ENCODE measurements at places on chromosomes 11 and 22.

- DNase-seq = no peak
Observed at GRCh38 chr11:133710681-133711240, 134.6 kb downstream of the SPATA19 start.

DNA sequence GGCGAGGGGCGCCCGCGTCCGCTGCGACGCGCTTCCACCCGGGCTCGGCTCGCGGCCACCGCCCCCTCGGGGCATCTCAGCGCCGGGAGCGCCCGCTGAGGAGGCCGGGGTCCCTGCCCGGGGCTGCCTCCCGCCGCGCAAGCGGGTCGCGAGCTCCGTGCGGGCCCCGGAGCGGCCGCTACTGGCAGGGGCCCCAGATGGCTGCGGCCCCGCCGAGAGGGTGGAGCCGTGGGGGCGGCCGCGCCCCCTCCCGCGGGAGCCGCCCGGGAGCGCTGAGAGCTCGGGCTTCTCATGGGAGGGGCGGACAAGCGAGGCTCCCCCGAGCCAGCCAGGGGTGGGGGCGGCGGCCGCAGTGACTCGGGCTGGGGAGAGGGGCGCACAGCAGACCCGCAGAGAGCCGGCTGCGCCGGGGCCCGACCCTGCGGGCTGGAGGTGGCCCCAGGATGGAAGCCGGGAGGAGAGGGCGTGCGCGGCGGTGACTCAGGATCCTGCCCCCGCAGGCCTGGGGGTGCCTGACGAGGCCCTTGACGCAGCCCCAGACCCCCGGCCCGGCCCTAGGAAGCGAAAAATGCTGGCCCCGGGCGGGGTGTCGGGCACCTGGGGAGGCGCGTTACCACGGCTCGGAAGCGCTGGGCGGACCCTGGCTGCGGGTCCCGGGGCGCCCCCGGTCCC, 603 bp upstream of the ZFTA start:
- DNase-seq = no peak

DNA sequence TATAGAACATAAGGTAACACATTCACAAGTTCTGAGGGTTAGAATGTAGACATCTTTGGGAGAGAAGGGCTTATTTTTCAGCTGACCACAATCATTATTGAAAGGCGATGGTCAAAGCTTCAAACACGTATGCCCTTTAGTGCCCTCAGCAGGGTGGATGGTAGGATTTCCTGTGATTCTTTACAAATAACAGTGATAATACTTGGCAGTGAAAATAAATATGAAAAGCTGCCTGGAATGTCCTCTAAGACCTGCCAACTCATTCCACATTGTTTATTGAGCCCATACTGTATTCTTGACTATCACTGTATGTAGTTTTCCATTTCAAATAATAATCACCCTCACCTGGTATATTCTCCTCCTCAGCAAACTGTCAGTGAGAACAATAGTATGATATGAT, 13.7 kb upstream of the MPEG1 start:
- no peak for DNase-seq

GRCh38 chr22:47484960-47485569, 722.6 kb downstream of the TBC1D22A start:
- no peak for DNase-seq

GRCh38 chr22:27692243-27692642, 109.3 kb downstream of the MN1 start:
- DNase-seq = no peak

- no peak for DNase-seq
Observed at GRCh38 chr11:14764179-14764578, 120.6 kb downstream of the PDE3B start.

DNA sequence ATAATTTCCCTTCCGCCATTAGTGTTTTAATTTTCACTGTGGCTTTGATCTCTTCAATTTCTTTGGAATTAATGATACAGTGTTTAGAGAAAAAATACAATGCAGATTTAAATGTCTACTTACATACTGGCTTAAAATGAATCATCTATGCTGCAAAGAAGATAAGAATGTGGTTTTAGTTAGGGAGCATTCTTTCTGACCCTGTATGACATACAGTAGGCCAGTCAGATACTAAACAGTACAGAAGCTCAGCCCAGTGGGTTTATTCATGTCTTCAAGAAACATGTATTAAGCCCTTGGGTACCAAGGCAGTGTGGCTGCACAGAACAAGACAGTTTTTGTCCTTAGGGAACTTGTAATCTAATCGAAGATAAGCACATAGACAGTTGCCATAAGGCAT, 268.8 kb downstream of the DDX10 start:
- DNase-seq = no peak

GRCh38 chr11:68117853-68118470, 3.2 kb downstream of the CHKA start:
- no peak for DNase-seq

- no peak for DNase-seq
Observed at GRCh38 chr11:44964526-44965209, 14.0 kb upstream of the TP53I11 start.

DNA sequence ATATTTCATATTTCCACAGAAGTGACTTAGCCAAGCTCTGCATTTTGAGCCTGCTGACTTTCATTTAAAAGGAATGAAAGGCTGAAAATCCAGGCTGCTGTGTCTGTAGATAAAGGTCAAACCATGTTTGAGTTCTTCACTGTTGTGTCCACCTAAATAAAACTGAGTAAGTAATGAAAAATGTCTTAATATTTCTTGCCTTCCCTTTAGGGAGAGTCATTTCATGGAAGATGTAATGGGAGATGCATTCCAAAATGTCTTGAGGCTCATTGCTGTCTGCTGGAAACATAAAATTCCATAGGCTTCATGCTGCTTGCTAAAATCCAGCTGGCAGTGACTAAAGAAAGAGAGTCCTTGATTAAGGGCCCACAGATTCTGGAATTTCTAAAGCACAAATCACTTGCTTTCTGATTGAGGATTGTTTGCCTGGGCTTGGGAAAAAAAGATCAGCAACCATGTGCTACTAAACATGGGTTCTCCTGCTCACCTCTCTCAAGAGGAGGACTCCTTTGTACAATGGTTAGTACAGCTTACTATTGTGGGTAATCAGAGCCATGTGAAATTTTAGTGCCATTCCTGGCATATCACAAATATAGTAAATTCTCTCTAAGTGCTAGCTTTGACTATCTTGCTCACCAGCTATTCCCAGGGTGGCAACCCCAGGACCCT, 56.9 kb downstream of the PANX1 start:
- no peak for DNase-seq

GRCh38 chr22:24599514-24599913, 3.5 kb upstream of the GGT1 start:
- no peak for DNase-seq

- DNase-seq = no peak
Observed at GRCh38 chr11:11587122-11587521, 34.7 kb downstream of the GALNT18 start.

- DNase-seq = no peak
Observed at GRCh38 chr11:21501245-21501644, 691.6 kb upstream of the ANO5 start.

DNA sequence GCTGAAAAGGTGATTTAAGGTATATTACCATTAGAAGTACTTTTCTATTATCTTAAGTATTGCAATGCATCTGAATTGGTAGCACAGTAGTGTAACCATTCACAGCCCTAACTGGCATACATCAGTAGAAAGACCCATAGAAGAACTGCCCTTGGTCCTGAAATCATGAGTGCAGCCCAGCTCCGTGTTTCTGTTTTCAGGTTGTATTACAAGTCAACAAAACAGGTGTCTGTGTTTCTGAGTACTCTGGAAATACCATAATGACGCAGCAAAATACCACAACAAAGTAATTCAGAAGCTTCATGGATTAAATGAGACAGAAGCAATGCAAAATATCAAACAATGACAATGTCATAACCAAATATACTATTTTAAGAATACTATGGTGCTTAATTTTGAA, 226.3 kb downstream of the OPCML start:
- no peak for DNase-seq

DNA sequence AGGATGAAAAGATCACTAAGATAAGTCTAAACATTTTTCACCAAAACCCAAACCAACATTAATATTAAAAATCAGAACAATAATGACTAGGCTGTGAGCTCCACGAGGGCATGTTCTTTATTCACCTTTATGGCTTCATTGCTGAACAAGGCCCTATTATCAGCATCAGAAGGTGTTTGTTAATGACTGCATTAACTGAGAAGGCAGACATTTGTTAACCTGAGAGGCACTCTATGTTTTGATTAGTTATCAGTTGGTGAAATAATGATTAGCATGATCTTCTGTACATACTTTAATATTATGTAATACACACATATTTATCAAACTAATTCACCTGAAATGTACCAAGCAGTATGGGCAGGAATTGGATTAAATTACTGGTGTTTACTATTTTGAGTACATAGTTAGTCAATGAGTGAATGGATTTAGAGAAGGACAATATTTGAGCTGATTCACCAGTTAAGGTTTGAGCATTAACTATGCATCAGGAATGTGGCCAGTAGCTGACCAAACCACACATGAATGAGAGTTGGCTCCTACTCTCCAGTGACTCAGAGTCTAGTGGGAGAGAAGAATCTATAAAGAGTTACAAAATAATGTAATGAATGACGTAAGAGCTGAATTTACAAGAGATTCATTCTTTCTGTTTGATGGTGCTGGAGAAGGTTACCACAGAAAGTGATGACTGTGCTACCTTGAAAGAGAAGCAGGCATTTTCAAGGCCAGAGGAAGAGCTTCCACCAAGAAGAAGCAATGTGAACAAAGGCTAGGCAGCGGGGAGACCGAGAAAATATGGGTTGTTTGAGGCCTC, 6.7 kb downstream of the IL18 start:
- DNase-seq = no peak

GRCh38 chr22:36930041-36930935, 16.9 kb downstream of the CSF2RB start:
- no peak for DNase-seq

DNA sequence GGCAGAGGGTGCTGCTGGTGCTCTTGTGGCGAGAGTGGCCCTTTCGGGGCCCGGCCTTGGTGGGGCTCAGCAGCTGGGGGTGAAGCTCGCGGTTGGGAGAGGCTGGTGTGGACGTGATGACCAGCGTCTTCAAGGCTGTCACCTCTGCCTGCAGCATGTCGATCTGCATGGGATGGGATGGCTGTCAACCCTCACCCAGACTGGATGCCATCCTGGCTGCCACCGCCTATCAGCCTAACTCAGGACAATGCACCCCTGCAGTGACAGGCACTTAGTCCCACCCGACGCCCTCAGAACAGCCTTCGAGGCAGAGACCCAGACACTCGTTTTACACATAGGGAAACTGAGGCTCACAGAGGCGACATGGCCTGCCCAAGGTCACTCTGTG, 10.8 kb downstream of the RAB3IL1 start:
- no peak for DNase-seq

GRCh38 chr11:19868281-19868821, 155.7 kb downstream of the NAV2 start:
- DNase-seq = no peak

DNA sequence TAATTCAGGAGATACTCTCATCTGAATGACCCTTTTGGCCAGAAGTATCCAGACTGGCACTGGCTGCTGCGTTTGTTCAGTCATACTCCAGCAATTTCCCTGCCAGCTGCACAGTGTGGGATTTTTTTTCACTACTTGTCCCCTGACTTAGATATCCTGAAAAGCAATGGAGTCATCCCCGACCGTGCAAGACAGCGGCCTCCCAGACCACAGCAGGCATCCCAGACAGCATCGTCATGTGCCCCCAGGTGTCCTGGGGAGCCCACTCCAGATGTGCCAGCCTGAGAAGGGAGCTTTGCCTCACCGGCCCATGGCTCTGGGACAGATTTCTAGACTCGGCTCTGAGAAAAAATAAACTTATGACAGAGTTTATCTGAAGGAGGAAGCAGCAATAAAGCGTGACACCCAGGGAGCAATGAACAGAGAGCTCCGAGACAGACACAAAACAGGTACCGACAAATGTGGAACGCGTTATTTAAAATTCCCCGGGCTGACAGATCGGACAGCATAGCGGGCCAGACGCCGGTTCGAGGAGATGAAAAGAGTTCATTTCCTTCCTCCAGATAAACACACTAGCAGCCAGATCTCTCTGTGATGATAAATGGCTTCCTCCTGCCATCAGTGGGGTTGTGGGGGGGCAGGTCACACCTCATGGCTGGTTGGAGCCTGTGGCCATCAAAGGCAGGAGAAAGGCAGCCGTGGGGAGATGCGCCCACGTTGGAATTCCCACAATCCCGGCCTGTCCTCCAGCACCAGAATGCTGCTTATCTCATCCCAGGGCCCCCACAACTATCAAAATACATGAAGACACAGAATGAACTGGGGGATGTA, 106.4 kb upstream of the FGF3 start:
- no peak for DNase-seq

GRCh38 chr11:93054881-93055280, 85.4 kb downstream of the MTNR1B start:
- no peak for DNase-seq

GRCh38 chr11:45169310-45170072, 23.1 kb downstream of the PRDM11 start:
- DNase-seq = no peak

- no peak for DNase-seq
Observed at GRCh38 chr11:100923555-100923954, 206.1 kb downstream of the PGR start.

DNA sequence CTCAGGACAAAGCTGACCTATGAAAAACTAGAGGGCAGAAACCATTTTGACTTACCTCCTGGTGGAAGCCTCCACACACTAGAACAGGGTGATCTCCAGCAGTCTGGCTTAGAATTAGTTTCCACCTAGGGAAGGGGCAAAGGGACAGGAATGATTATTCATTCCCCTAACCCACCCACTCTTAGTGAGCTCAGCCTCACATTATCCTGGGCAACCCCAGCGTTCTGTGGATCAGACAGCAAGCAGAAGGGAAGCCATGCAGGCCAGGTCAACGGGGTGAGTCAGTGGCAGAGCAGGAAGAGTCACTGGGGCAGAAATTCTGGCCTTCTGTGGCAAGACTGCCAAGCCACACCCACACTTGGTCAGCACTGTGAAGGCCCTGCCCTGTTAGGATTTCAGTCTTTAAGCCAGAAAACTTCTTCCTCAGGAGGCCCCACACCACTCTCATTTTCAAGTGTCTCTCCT, 10.5 kb downstream of the NUMA1 start:
- no peak for DNase-seq

- DNase-seq = no peak
Observed at GRCh38 chr11:75814363-75814676, 690 bp upstream of the UVRAG start.

GRCh38 chr11:4102711-4103110, 8.1 kb downstream of the RRM1 start:
- DNase-seq = no peak

DNA sequence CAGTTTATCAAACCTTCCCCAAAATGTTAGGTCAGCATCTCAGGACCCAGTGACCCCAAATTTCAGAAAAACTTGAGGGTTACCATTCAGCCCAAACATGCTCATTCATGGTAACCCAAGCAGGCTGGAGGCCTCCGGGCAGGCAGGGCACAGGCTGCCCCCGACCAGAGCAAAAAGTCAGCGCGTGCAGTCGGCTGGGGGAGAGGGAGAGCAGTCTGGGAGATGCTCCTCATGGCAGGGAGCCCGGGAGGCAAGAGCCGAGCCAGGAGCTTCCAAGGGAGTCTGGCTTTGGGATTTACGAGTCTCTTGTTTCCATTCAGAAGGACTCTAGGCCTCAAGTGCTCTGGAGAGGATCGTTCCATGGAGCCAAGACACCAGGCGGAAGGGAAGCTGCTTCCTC, 45.7 kb downstream of the RPUSD4 start:
- no peak for DNase-seq

- no peak for DNase-seq
Observed at GRCh38 chr22:37070744-37071143, 19.2 kb downstream of the KCTD17 start.

GRCh38 chr11:12762278-12762677, 88.1 kb downstream of the TEAD1 start:
- DNase-seq = no peak

GRCh38 chr11:97107604-97108003, 717.8 kb downstream of the JRKL start:
- no peak for DNase-seq
